ENCODE measurements at places on chromosomes 7 and 10. TPM values are rescaled to one million over a fixed set of nuclear protein-coding genes. Genes with fewer than 3 reads are reported as not detected.

The GPR26 gene
- not detected for polyA plus RNA-seq

The IL15RA gene
- polyA plus RNA-seq, result 19.8 TPM

The C7orf33 gene
- polyA plus RNA-seq, result not detected

The ZEB1 gene
- polyA plus RNA-seq, result 34.7 TPM

GRCh38 chr7:49596701-49597491, 176.5 kb upstream of the VWC2 start:
- no peak overlapping the region for H3K4me3 ChIP-seq
- H3K4me1 ChIP-seq, result no peaks in the 10 kb centered on the region
- no peaks in the 10 kb centered on the region for H3K27me3 ChIP-seq
- no peak overlapping the region for H3K27ac ChIP-seq

DNA sequence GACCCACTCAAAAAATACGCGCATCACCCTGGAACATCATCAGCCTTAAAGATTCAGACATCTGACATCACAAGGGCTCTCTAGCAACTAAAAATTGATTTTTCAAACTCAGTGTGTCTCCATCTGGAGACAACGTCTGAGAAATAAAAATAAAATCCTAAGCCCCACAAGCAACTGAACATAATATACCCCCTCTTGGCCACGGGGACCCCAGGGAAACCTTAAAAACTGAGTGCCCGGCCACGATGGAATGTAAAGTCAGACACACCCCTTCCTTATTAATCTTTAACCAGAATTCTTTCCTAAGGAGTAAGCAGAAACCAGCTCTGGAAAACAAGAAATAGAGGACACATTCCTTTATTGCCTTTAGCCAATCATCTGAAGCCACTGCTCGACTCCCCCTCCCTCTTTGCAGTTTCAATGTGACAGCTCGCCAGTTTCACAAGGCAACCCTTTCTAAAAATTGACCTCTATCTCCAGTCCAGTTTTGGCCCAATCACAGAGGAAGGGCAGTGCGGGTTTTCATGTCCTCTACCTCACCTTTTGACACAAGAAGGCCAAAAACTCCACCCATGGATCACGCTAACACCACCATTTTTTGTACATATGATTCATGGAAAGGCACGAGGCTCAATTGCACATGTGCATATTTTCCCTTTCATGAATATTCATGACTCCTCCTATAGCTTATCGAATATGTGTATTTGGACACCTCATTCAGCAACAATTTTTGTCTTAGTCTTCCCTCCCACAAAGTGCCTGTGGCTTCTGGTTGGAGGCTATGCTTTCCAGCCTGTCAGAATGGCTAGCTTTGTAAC, 24.2 kb downstream of the IFIT3 start:
- H3K27ac ChIP-seq, result no peak overlapping the region
- H3K4me3 ChIP-seq, result no peak overlapping the region
- no peaks in the 10 kb centered on the region for H3K4me1 ChIP-seq
- H3K36me3 ChIP-seq, result no peaks in the 10 kb centered on the region
- DNase-seq, result no peak

- no peak for DNase-seq
- no peaks in the 10 kb centered on the region for H3K27me3 ChIP-seq
- no peak overlapping the region for H3K4me3 ChIP-seq
- H3K27ac ChIP-seq, result no peak overlapping the region
- peaks cover 12% of the 10 kb centered on the region for H3K4me1 ChIP-seq
- no peaks in the 10 kb centered on the region for H3K36me3 ChIP-seq
These were observed 567 bp downstream of the GTF2IRD1 start for GRCh38 chr7:74454021-74454924.

- no peaks in the 10 kb centered on the region for H3K36me3 ChIP-seq
- no peaks in the 10 kb centered on the region for H3K27me3 ChIP-seq
- no peak overlapping the region for H3K27ac ChIP-seq
- H3K4me3 ChIP-seq, result no peak overlapping the region
These were observed 202.7 kb downstream of the HDAC9 start for GRCh38 chr7:18698258-18698734.

DNA sequence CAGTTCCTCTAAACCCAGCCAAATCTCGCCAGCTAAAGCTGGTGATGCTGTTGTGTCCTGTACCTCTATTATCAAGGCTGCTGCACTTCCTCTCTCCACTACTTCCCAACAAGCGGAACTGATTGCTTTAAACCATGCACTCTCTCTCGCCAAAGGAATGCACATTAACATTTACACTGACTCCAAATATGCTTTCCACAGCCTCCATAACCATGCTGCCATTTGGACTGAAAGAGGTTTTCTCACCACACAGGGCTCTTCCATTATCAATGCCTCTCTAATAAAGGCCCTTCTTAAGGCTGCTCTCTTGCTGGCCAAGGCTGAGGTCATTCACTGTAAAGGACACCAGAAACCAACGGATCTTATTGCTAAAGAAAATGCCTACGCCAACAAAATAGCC, 11.4 kb upstream of the LRRC61 start:
- no peak for DNase-seq
- H3K4me3 ChIP-seq, result no peak overlapping the region
- H3K4me1 ChIP-seq, result no peaks in the 10 kb centered on the region
- H3K27ac ChIP-seq, result peak overlapping the region; percentile 90

GRCh38 chr7:112202816-112203215, 3.4 kb downstream of the DOCK4 start:
- DNase-seq, result no peak
- H3K36me3 ChIP-seq, result no peaks in the 10 kb centered on the region
- peaks cover 18% of the 10 kb centered on the region for H3K4me1 ChIP-seq
- H3K27ac ChIP-seq, result no peak overlapping the region

GRCh38 chr10:102627291-102627735, 17.0 kb upstream of the TRIM8 start:
- no peak for DNase-seq
- H3K27ac ChIP-seq, result no peak overlapping the region
- no peaks in the 10 kb centered on the region for H3K36me3 ChIP-seq
- H3K4me1 ChIP-seq, result peaks cover under 1% of the 10 kb centered on the region

GRCh38 chr7:24318326-24318725, 34.3 kb downstream of the NPY start:
- no peak overlapping the region for H3K4me3 ChIP-seq
- H3K36me3 ChIP-seq, result no peaks in the 10 kb centered on the region
- H3K4me1 ChIP-seq, result no peaks in the 10 kb centered on the region
- no peak overlapping the region for H3K27ac ChIP-seq
- no peak for DNase-seq

DNA sequence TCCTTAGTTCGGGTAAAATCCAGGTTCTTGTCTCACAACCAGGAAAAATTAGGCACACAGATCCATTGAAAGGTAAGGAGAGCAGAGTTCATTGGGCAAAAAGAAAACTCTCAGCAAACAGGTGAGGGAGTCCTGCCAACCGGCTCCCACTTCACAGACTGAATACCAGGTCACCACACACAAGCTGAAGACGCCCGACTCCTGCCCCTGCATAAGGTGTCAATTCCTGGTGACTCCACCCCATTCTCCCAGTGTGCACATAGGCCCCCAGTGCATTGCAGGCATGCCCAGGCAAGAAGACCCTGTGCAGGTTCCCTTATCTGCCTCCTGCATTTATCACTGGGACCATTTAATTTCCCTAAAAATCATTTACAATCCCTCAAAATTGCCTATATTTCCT, 354.6 kb downstream of the LRRTM3 start:
- no peak overlapping the region for H3K4me3 ChIP-seq
- no peak for DNase-seq
- no peaks in the 10 kb centered on the region for H3K36me3 ChIP-seq
- H3K4me1 ChIP-seq, result no peaks in the 10 kb centered on the region

DNA sequence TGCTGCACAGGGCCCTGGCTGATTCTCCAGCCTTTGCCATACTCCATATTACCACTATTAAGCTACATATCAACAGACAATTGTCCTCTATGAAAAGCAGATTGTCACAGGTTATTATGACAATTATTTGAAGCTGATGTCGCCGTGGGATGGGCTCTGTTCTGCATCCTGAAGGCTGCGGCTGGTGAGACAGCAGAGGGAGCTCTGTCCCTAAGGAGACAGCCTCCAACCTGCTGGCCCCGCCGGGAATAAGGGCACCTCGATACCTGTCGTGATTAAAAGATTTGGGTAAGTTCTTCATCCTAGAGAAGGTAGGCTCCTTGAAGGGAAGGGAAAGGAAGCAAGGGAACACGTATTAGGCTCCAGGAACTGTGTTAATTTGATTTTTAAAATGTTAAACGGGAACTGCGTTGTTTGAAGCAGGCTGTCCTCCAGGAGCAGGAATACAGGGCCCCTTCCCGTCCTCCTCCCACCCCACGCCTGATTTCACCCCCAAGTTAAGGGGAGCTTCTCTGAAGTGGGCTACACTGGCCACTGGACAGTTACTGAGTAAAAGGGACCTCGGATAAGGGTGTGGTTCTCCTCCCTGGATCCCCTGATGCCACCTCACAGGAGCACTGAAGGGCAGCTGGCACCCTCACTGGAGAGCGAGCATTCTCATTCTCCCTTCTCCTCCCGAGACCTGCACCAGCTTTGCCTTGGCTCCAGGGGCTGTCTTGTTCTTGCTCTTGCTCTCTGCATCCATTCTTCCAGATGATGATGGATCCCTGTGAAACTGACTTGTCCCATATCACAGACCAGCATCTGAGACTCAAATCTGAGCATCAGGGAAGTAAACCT, 11.8 kb upstream of the TIAL1 start:
- H3K4me1 ChIP-seq, result no peaks in the 10 kb centered on the region
- H3K27ac ChIP-seq, result no peak overlapping the region
- no peak for DNase-seq
- no peaks in the 10 kb centered on the region for H3K27me3 ChIP-seq
- H3K4me3 ChIP-seq, result no peak overlapping the region

DNA sequence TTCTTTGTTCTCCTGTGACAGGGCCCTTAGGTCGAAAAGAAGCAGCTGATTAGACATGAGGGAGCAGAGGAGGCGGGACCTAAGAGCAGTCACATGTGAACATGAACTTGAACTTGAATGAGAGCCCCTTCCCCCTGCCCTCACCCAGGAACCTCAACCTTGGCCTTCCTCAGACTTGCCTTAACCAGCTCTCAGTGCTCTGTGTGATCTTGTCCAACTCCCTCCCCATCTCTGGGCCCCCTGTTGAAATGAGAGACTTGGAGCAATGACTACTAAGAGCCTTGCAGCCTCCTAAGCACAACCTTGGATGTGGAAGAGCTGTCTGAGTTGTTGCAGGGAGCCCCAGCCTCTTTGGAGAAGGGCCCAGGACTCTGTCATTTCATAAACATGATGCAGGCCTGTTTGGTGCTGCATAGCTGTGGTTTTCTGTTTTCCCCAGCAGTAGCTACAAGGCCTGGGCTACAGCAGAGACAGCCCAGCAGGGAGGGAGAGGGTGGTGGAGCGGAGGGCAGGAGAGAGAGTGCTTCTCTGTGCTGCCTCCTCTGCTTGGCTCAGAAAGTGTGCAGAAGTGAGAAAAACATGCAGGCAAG, 123.9 kb upstream of the ZMIZ1 start:
- H3K4me3 ChIP-seq, result no peak overlapping the region
- no peaks in the 10 kb centered on the region for H3K36me3 ChIP-seq
- H3K4me1 ChIP-seq, result peaks cover 9% of the 10 kb centered on the region
- DNase-seq, result no peak
- no peaks in the 10 kb centered on the region for H3K27me3 ChIP-seq

- no peak for DNase-seq
- no peaks in the 10 kb centered on the region for H3K4me1 ChIP-seq
- H3K27ac ChIP-seq, result no peak overlapping the region
- H3K36me3 ChIP-seq, result no peaks in the 10 kb centered on the region
These were observed 119.5 kb downstream of the RUNDC3B start for GRCh38 chr7:87747681-87748080.

DNA sequence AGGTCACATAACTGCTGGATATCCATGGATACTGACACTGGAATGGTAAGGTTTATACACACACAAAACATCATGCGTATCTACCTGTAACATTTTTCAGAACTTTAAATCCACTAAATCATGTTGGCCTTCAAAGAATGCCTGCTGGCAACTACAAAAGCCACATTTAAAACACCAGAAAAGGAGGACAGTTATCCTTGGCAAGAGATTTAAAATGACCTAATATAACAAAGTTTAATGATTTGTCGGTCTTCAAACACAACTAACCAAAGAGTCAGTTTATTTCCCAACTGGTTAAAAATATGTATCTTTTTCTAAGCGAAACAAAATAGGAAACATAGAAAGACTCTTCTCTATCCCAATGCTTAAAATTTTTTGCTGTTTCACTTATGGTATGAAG, 24.0 kb downstream of the WAPL start:
- DNase-seq, result no peak
- no peak overlapping the region for H3K4me3 ChIP-seq
- no peak overlapping the region for H3K27ac ChIP-seq
- H3K27me3 ChIP-seq, result no peaks in the 10 kb centered on the region

- no peak for DNase-seq
- no peaks in the 10 kb centered on the region for H3K4me1 ChIP-seq
- no peak overlapping the region for H3K4me3 ChIP-seq
- no peaks in the 10 kb centered on the region for H3K36me3 ChIP-seq
These were observed 182.0 kb downstream of the REEP3 start for GRCh38 chr10:63703113-63703670.
